ENCODE measurements at places on chromosomes 16 and 17.
A peak's percentile ranks its signal among the peaks of the same experiment; 100 is the strongest.

DNA sequence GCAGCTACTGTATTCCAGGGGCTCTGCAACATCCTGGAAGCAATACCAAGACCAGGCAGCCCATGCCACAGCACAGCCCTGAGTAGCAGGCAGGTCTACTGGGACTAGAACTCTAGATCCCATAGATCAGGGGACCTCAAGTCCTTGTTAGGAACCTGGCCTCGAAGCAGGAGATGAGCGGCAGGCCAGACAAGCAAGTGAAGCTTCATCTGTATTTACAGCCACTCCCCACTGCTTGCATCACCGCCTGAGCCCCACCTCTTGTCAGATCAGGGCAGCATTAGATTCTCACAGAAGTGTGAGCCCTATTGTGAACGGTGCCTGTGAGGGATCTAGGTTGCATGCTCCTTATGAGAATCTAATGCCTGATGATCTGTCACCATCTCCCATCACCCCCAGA lies 295.7 kb upstream of the TNRC6C start:
- DNase-seq, result no peak

DNA sequence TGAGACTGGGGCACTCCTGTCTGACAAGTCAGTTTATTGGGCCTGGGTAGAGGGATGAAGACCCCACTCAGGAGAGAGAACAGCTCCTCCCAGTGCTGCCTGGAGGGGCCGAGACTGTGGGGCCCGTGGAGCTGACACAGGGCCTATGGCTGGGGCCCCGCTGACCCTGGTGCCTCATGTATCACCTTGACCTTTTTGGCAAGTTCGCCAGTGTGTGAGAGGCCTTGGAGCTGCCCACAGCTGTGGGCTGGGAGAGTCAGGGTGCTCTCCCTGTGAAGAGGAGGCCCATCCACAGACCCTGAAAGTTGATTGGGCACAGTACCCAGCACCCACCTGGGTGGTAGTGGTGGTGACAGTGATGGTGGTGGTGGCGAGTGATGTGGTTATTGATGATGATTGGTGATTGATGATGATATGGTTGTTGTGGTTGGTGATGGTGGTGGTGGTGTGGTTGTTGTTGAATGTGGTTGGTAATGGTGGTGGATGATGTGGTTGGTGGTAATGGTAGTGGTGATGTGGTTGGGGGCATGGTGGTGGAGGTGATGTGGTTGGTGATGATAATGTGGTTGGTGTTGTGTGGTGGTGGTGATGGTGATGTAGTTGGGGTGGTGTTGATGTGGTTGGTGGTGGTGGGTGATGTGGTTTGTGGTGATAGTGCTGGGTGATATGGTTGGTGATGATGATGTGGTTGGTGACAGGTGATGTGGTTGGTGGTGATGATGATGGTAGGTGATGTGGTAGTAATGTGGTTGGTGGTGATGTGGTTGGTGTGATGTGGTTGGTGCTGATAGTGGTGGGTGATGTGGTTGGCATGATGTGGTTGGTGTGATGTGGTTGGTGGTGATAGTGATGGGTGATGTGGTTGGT lies 29.1 kb downstream of the BAHCC1 start:
- no peak for DNase-seq

- peak; percentile 54 for DNase-seq
These were observed 2.1 kb upstream of the GSDMB start for GRCh38 chr17:39920218-39921210.

- DNase-seq, result no peak
These were observed 42.8 kb upstream of the SALL1 start for GRCh38 chr16:51193879-51194278.

GRCh38 chr16:84175350-84176081 lies 11.3 kb downstream of the TAF1C start:
- DNase-seq, result no peak

GRCh38 chr17:50109207-50109606 lies 14.1 kb downstream of the PDK2 start:
- DNase-seq, result no peak

- no peak for DNase-seq
These were observed 340.7 kb downstream of the SLC39A11 start for GRCh38 chr17:72751746-72752145.

DNA sequence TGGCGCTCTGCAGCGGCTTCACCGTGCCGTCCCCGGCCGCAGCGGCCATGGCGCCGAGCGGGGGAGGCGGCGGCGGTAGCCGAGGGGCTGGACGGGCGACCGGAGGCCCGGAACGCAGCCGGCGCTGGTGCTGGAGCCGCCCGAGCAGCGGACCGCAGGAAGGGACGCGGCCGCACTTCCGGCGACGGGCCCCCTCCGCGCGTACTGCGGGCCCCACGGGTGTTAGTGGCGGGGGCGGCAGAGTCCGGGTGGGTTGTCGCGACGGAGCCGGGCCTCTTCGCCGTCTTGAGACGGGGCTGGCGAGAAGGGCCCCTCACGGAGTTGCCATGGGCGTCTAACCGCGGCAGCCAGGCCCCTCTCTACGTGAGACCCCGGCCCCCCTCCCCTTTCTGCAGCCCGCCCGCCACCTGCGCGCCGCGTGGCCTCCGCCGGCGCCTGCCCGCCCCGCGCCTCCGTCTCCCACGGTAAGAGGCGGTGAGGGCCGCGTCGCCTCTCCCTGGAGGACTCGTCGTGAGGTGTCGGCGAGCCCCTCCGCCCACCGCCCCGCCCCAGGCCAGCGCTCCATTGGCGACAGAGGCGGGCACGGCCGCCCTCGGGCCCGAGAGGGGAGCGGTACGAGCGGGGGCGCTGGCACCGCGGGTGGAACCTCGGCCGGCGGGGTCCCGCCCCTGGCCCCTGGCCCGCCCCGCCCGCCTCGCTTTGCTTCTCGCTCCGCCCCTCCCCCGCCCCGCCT lies at the start of the genes VPS9D1 and ZNF276:
VPS9D1 (minus strand) TSS at position 86 of the 733 bp plus-strand sequence; CDS start at position 49, 37 bp downstream.
ZNF276 (plus strand) TSS at position 725 of the 733 bp plus-strand sequence. CDS start 104 bp downstream, outside the sequence.
- peak; percentile 77 for DNase-seq
